KBM-7 (cell line): ENCODE measurements at places on chromosomes 16 and 17.

- DNase-seq, result no peak
These were observed 694.3 kb downstream of the KCNJ2 start for GRCh38 chr17:70863436-70864248.

DNA sequence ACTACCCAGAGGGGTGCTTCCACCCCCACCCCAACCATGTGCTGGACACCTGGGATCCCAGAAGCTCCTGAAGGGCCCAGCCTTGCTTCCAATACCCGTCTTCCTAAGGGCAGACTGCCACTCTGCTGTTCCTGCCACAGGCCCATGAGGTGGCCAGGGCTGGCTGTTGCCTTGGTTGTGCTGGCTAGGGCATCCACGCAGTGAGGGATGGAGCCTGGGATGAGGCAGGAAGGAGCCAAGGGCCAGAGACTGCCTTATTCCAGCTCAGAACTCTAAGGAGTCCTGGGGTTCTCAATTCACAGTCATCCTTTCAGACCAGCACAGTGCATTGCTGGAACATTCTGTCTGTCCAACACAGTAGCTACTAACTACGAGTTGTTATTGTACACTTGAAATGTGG is 37.8 kb downstream of the BCO1 start:
- no peak for DNase-seq

GRCh38 chr17:30323262-30323894 is 10.5 kb downstream of the TMIGD1 start:
- DNase-seq, result peak; percentile 65

DNA sequence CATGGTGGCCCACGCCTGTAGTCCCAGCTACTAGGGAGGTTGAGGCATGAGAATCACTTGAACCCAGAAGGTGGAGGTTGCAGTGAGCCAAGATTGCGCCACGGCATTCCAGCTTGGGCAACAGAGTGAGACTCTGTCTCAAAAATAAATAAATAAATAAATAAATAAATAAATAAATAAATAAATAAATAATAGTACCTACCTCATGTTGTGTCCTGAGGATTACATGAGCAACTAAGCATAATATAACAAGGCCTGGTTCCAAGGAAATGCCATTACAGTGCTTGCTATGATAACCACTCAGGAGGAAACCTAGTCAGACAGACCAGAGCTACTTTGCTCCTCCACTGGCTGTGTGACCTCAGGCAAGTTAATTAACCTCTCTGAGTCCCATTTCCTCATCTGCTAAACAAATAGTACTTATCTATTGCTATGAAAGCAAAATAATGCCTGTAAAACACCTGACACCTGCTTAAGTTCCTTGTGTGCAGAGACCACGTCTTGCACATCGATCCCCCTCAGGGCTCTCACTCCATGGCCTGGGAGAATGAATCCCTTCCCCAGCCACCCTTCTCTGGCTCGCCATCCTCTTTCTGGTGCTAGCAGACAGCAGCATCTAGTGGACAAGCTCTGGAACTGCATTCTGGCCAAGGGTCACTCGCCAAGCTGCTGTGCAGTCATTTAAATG is 7.5 kb downstream of the EPOP start:
- peak; percentile 77 for DNase-seq

- peak; percentile 99 for DNase-seq
These were observed at the start of gene SLC35B1 for GRCh38 chr17:49707608-49708514. Gene SLC35B1, minus strand, starts transcription at chr17:49707964. Its CDS starts 131 bp downstream, at chr17:49707833.

DNA sequence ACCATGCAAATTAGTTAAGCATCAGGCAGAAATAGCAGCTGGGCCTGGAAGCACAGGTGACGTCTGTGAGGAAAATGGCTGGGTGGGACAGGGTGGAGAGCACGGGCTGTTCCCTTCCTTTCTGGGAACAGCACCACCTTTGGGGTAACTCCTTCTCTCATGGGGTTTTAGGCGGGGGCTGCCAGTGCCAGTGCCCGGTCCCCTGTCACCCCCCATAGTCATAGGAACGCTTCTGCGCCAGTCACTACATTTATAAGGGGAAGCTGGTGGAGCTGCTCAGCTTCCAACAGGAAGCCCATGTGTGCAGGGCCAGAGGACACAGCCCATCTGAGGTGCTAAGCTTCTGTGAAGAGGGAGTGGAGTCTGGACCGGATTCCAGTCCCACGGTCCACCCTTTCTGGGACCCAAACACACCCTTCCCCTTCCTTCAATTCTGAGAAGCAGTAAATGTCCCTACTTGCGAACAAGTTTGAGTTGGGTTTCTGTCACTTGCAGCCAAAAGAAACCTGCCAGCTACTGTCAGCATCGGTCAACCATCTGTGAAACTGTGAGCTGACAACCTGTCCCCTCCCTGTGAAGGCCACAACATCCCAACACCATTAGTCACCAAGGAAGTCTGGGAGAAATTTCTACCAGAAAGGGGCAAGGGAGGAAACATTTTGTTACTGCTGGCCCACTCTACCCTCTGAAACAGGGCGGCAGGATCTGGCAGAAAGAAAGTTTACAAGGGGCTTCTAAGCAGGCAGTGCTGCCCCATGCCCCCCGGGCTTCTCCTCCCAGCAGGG is 86.0 kb upstream of the AMZ2 start:
- DNase-seq, result no peak

- DNase-seq, result no peak
These were observed 31.7 kb downstream of the CNGB1 start for GRCh38 chr16:57938936-57939871.

GRCh38 chr17:28538296-28538895 is 14.0 kb downstream of the UNC119 start:
- DNase-seq, result no peak

GRCh38 chr17:12024327-12024726 is 3.6 kb downstream of the MAP2K4 start:
- DNase-seq, result no peak

DNA sequence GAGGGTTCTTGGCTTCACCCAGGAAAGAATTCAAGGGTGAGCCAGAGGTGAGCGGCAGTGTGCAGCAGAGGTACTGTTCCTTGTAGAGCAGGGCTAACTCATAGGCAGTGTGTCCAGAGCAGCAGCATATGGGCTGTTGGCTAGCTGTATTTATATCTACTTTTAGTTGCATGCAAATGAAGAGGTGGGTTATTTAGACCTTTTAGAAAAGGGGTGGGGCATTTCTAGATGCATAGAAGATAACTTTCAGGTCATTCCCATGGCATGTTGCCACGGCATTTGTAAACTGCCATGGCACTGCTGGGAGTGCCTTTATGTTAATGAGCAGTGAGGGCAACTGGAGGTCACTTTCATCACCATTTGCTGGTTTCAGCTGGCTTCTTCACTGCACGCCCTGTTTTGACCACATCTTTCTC is 141.0 kb downstream of the STX8 start:
- no peak for DNase-seq

DNA sequence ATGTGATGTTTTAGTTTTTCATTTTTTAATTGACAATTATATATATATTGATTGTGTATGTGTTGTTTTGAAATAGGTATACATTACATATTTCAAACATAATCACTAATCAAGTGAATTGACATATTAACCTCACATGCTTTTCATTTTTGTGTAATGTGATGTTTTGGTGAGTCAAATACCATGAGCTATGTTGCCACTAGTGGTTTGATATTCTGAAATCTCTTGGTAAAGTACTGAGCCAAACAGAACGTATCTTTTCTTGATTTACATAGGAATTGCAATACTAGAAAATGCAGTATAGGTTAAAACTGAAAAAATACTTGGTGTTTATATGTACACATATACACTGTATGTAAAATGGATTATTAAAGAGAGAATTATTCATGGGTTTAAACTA is 65.2 kb upstream of the SIAH1 start:
- DNase-seq, result no peak

DNA sequence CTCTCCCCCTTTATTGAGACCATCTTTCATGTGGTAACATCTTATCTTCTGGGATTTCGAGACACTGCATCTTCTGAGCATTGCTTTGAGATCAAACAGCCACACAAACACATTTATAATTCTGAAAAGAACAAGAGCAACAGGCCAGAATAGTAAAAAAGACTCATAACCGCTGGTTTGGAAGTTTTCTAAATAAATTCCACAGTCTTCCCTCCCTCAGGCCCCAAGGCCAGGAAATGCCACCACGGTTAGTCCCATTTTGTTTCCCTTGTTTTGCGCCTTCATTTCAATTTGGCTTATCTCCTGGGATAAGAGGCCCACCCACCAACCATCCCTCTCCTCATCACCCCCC is 25.3 kb downstream of the LITAF start:
- DNase-seq, result no peak

DNA sequence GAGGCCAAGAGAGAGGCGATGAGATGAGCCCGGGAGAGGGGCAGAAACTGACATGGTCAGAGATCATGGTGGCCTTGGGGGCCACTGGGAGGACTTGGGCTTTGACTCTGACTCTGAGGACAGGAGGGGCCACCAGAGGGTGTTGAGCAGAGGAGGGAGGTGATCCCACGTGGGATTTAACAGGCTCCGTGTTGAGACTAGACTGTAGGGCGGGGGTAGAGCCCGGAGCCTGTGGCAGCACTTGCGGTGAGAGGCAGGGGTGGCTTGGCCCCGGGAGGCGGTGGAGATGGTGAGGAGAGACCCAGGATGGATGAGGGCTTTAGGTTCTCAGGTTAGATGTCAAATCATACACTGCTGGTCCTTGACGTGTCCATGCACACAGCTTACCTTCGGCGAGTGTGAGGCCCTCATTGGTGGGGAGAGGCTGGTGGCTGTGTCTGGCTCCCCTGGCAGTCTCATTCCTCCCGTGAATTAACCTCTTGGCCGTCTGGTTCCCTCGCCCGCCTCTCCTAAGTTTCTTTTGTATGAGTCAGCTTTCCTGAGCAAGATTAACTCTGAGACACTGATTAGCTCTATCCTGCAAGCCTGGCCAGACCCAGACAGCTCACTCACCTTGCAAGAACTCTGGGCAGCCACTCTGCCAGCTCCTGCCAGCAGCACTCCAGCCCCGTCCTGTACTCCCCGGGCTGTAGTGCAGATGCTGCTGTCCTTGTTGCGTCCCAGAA is 39.7 kb downstream of the VPS35L start:
- DNase-seq, result no peak

GRCh38 chr16:76985392-76986045 is 205.5 kb upstream of the MON1B start:
- no peak for DNase-seq

DNA sequence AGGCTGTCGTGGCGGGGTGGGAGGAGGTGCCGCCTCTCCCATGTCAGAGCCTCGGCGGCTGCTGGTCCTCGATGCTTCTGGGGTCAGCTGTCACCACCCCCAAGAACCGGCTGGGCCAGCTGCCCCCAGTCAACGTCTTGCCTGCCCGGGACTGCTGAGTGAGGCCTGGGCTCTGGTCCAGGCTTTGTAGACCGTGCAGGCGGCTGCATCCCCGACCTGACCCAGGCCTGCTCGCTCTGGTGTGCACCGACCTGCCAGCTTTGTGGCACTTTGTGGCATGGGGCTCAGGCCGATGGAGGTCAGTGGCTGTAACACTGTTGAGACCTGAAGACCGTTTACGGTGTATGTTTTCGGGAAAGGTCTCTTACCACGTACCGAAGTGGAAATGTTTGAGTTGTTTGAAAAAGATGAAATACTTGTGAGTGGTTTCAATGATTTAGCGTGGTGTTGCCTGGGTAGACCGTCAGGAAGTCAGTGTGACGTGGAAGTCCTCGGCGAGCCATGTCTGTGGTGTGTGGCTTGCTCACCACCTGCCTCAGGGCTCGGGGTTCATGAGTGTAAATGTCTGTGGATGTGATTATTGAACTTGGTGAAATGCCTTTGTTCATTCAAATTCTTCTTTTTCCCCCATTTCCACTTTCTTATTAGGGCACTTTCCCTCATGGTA is 53.2 kb upstream of the ZNF750 start:
- DNase-seq, result no peak

DNA sequence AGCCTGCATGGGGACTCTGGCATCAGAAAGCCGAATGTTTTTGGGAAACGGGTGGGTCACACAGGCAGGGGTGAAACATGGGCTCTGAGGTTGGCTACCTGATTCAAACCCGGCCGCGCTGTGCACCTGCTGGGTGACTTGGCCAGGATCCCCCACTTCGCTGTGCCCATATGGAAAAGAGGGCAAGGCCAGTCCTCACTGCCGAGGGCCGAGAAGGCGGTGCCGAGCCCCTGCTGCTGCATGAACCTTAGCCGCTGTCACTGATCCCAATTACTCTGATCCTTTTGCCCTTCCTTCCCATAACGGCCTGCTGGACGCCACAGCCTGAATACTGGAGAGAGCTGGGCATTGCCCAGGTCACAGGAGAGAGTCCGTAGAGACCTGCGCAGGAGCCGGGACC is 17.7 kb downstream of the KDM8 start:
- no peak for DNase-seq

- DNase-seq, result no peak
These were observed 122.6 kb downstream of the PITPNC1 start for GRCh38 chr17:67499685-67500084.

GRCh38 chr16:5977329-5977728 is 879.7 kb upstream of the EEF2KMT start:
- no peak for DNase-seq

GRCh38 chr16:11058832-11059231 is 114.5 kb downstream of the CLEC16A start:
- DNase-seq, result no peak

DNA sequence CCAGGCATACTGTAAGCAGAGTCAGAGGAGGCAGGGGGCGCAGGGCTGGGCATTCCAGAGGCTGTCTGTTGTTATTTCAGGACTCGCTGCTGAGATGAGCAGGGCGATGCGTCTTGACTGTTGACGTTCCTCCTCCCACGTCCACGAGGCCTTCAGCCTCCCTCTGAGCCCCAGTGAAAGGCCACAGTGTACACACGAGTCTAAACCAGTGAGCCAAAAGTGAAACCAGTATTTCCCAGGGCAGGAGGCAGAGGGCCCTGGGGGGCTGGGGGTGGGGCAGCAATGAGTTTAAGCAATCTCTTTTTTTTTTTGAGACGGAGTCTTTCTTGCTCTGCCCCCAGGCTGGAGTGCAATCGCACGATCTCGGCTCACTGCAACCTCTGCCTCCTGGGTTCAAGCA is 21.5 kb downstream of the SMTNL2 start:
- DNase-seq, result peak; percentile 25

GRCh38 chr17:4204710-4205173 is 59.0 kb downstream of the ANKFY1 start:
- DNase-seq, result no peak

GRCh38 chr16:15689290-15689689 is 39.2 kb downstream of the NDE1 start:
- no peak for DNase-seq

DNA sequence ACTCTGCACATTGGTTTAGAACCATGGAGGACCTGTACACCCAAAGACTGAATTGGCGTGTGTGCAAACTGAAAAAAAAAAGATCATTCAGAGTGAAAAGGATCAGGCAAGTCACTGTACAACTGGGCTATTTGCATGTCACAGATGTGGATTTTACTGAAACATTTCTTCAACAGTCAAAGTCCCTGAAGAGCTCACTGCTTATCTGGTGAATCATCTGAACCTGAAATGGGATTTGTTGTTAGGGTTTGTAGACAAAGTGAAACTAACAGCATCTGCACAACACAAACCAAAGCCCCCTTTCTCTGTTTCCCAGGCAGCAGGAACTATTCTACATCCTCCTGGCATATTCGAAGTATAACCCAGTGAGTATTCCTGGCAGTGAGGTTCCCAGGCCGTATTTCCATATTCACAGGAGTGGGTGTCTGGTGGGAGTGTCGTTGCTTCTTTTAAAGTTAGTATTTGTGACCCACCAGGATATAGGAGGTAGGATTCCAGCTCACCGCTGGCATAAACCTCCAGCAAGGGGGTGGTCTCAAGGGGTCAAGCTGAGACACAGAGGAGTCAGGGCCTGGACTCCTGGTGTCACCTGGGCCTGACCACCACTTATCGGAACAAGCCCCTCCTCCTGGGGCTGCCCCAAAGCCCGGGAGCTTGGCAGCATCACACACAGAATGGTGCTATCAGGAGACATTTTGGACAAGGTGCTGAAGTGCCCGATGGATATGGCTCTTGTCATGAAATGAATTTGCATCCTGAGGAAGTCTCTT is 80.9 kb downstream of the GOSR1 start:
- no peak for DNase-seq

- no peak for DNase-seq
These were observed 93.0 kb upstream of the NETO2 start for GRCh38 chr16:47236716-47237115.
